Activated CD4-positive, alpha-beta T cell treated with anti-CD3 and anti-CD28 coated beads, Interleukin-2, amount 50 U/mL, for 1 hour (primary cell): ENCODE measurements at places on chromosomes 7 and 10.

DNA sequence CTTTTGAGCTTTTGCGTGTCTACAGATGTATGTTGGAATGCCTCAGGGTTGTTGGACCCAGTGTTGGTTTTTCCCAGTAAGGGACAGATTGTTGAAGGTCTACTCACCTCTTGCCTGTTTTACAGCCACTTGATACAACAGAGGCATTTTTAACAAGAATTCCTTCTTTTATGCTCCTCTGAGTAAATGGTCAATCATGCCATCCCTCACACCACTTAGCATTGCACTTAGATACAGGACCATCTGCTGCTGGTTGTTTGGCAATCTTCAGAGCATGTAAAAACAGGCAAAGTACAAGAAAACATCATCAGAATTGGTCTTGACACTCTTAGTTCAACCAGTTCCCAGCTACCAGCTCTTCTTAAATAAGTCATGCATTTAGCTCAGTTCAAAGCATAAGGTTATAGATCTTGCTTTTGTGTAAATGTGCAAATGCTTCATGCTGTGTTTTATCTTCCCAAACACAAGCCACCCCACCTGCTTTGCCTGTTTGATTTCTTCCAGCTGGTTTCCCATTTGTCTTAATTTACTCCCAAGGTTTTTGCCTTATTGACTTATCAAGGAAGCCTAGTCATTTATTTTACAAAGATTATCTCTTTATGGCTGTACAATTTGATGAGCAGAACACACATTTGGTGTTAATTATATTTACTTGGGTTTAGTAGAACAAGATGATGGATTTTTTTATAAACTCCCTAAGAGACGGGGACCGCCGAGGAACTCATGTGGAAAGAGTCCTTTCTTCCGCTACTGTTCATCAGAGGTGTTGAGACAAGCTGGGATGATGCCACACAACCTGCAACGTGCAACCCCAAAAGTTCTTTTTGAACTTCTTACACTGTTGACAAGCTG is 136.6 kb downstream of the AHR start:
- DNase-seq: no peak

- no peak for DNase-seq
These were observed 39.2 kb upstream of the HPS1 start for GRCh38 chr10:98485959-98486358.

DNA sequence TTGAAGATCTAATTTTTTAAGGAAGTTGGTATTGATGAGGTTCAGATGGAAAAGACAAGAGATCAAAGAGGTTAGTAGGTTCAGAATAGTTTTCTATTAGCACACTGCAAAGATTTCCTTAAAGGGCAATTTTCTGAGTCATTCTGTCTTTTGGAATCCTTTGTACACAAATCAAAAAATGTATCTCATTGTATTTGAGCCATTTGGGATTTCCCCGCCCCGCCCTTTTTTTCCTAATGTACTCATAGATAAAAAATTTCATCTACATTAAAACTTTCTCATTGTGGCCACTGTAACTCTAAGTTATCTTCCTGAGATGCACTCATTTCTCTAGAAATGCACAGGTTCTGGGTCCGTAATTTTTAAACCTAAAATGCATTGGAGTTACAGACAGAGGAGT is 12.1 kb downstream of the GIMAP6 start:
- DNase-seq: no peak

DNA sequence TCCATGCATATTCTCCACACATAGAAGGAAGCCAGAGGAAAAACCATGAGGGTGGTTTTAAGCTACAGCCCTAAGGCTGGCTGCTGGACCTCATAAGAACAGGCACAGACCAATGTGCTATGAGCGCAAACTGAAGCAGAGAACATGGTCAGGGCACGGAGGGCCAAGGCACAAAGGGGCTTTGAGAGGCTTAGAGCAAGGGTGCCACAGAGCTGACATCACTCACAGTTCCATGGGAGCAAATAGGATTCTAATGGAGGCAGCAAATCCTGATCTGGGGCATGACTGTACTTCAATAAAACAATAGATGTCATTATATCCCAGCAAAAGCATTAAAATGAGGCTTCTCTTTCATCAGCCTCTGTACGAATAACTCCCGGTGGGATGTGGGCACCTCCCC is 162.4 kb downstream of the COBL start:
- DNase-seq: no peak

DNA sequence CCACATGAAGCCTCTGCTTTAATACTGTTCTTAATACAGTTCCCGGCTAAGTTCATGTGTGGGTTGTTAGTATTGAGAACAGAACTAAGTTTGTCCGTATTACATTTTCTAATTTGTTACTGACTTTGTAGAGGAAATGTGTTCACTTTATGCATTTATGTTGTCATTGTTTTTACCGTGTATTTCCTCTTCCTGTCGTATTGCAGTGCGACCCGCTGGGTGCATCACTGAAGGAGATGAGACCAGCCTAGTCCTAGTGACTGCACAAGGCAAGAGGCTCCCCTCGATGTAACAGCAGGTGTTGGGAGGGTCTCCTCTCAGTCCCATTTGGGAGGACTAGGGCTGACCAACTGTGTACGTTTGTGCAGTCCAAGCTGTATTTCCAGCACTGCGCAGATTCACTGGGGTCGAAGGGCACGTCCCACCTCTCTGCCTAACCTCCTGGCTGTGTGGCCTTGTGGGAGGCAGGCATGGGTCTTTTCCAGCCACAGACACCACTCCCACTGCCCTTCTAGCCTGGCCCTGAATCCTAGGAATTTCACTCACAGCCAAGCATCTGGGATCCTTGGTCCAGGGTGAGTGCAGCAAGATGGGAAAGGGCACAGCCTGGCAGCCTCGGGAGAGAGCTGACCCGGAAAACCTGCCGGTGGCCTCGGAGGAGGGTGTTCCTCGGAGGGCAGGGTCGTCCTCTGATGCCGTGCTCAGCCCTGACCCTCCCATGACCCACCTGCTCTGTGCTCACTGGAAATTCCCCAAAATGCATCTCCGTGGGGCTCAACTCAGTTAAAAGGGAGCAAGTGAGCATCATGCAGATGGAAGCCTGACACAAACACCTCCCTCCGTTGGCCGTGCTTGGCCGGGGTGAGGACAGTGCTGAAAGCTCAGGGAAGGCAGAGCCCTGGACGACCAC is 63.9 kb upstream of the FAM20C start:
- DNase-seq: no peak

GRCh38 chr7:75649462-75649861 is 89.3 kb downstream of the HIP1 start:
- no peak for DNase-seq

DNA sequence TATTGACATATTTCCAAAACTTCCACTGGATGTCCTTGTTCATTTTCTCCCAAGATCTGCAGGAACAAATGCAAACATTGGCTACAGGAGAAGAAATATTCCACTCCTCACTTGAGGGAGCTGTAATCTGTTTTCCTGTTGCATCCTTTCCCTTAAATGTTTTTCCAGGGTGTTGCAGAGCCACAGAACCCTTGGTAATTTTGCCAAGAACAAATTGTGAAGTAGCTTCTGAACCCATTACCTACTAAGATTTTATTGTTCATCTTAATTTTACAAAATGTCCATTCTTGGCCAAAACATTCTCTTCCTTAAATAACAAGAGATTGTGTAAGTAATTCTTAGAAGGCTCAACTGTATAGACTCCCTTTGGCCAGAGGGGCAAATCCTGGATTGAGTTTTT is 177.0 kb downstream of the GNAT3 start:
- no peak for DNase-seq
